ENCODE measurements at places on chromosomes 13 and 19.

- DNase-seq, result no peak
Measured at GRCh38 chr13:40329781-40330485, 336.5 kb downstream of the FOXO1 start.

GRCh38 chr13:59425211-59425741 lies 738.5 kb downstream of the DIAPH3 start:
- no peak for DNase-seq

GRCh38 chr19:46823049-46823448 lies 27.6 kb downstream of the AP2S1 start:
- DNase-seq, result no peak

- DNase-seq, result peak; percentile 77
Measured at GRCh38 chr19:40598121-40598917, 2.9 kb upstream of the LTBP4 start.

- peak; percentile 2 for DNase-seq
Measured at GRCh38 chr13:43316946-43317353, 293.6 kb downstream of the DNAJC15 start.

- DNase-seq, result no peak
Measured at GRCh38 chr19:21947775-21948174, 63.0 kb downstream of the ZNF208 start.

DNA sequence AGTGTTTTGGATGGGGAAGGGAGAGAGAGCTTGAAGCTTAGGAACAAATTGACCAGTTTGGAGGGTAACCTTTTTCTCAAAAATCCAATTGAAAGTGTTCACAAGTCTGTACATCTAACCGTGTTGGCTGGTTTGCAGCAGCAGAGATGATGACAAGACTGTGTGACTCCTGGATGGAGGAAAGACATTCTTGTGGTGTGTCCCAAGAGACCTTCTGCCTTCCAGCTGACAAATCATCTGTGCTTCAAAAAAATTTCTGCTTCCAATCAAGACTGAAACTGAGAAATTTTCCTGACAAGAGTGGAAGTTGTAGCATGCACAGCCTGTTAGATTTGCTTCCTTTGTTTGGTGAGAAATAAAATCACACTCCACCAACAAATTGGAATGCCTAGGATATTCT lies 56.2 kb downstream of the LACC1 start:
- no peak for DNase-seq

DNA sequence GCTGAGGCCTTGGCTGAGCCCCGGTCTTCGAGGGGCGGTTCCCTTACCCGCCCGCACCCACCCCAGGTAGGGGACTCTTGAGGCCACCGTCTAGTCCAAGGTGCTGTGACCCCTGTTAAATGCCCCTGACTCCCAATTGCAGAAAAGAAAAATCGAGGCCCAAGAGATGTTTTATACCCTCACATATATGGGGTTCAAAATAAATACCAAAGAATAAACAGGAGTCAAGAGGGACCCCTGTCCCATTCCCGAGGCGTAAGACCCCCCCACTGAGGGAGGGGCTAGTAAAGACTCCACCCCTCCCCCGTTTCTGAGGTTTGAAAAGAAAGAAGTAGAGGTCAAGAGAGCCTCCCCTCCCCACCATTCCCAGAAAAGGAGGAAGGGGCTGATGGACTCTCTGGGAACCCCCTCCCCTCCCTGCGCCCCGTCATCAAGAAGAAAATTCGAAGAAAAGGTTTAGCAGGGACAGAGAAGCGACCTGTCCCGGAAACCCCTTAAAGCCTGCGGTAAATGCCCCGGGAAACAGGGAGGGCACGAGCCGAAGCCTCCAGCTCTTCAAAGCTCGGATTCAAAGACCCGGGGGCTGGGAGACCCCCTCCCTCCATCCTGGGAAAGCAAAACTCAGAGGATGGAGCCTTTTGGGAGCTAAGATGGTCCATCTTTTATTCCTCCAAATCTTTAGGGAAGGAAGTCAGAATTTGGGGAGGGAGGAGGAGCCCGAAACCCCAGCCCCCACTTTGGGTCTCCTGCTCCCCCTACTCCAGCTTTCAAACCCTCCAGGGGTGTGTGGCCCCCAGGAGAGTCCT lies 755 bp upstream of the RAB3A start:
- no peak for DNase-seq

GRCh38 chr13:80695841-80696240 lies 354.9 kb upstream of the SPRY2 start:
- no peak for DNase-seq

DNA sequence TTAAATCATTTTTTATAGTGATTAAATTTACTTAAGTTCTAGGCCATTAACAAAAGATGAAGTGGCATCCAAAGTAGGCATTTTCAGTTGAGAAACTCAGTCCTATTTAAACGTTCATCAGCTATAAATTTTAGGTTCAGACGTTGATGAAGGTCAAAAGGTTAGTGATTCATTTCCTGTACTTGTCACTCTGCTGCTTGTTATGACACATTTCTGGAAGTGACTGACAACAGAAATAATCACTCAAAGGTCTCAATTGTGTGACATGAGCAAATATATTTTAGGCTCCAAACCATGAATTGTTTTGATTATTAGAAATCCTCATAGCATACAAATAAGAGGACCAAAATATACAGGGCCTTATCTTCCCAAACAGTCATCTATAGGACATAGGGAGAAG lies 10.3 kb upstream of the EDNRB start:
- DNase-seq, result no peak

- DNase-seq, result no peak
Measured at GRCh38 chr13:50757008-50757407, 86.5 kb downstream of the DLEU7 start.

DNA sequence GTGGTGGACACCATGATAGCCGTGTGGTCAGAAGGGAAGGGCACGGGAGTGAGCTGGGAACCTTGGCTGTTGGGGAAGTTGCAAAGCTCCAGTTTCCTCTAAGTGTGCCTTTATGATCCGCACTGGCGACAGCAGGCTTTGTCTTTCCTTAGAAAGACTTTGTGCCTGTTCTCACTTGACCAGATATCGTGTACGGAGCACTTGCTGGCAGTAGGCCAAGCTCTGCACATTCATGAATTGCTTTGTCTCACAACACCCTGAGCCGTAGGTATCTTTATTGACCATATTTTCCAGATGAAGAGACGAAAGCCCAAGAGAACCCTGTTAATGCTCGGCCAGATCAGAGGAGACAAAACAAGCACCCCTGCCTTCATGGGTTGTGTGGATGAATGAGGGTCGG lies 15.1 kb downstream of the CUL4A start:
- no peak for DNase-seq

DNA sequence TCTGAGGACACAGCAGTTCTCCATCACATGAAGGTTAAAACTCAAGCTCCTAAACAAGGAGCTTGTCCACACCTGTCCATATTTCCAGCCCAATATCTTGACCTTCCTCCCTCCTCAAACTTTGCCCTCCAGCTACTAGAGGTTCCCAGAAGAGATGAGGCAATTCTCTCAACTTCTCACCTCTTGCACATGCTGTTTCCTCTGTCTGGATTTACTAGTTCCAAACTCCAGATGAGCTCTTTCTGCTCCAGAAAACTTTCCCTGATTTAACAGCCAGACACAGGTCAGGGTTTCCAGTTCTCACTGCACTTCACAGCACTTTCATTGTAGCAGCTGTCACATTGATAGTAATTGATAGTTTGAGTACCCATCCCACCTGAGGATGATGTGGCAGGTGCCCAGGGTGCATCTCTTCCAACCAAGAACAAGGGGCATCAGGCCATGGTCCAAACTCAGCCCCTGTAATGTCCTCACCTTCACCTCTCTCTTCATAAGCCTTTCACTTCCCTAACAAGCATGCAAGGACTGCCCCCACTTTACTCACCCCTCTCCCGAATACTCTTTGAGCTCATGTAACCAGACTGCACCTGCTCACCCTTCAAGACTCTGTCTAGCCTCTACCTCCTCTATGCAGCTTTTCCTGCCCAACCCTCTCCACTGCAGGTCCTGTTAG lies 3.0 kb upstream of the WDFY2 start:
- DNase-seq, result no peak

GRCh38 chr19:15177269-15178116 lies 23.3 kb downstream of the NOTCH3 start:
- peak; percentile 71 for DNase-seq

DNA sequence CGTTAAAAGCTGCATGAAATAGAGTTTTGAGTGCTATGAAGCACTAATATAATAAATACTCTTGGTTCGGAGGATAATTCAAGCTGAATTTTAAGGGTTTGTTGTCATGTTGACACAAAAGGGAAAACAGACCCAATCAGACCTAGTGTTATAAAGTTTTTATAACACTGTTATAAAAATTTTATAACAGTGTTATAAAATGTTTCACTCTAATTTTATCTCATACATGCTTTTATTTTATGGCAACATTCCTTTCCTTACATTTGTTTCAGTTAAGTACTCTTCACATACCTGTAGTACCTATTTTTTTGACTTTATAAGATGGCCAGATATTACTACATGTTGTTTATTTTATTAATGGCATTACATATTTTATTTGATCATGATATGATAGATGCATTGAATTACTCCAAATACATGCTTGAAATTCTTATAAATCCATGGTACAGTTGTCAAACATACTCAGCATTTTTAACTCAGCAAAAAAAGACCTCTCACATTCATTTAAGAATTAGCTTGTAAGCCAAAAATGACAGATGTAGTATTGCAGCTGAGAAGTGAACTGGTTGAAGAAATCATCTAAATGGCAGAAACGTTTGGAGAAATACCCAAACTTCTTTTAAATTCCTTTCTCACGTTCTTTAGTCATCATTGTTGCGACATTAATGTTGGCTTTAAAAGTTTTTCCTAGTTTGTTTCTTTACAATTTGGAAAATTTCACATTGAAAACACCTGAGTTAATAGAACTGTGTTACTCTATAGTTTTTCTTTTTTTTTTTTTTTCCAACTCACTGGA lies 104.5 kb downstream of the PIBF1 start:
- no peak for DNase-seq

DNA sequence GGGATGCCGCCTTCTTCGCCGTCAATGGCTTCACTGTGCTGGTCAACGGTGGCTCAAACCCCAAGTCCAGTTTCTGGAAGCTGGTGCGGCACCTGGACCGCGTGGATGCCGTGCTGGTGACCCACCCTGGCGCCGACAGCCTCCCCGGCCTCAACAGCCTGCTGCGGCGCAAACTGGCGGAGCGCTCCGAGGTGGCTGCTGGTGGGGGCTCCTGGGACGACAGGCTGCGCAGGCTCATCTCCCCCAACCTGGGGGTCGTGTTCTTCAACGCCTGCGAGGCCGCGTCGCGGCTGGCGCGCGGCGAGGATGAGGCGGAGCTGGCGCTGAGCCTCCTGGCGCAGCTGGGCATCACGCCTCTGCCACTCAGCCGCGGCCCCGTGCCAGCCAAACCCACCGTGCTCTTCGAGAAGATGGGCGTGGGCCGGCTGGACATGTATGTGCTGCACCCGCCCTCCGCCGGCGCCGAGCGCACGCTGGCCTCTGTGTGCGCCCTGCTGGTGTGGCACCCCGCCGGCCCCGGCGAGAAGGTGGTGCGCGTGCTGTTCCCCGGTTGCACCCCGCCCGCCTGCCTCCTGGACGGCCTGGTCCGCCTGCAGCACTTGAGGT lies 7.0 kb downstream of the MAP1S start:
- no peak for DNase-seq

DNA sequence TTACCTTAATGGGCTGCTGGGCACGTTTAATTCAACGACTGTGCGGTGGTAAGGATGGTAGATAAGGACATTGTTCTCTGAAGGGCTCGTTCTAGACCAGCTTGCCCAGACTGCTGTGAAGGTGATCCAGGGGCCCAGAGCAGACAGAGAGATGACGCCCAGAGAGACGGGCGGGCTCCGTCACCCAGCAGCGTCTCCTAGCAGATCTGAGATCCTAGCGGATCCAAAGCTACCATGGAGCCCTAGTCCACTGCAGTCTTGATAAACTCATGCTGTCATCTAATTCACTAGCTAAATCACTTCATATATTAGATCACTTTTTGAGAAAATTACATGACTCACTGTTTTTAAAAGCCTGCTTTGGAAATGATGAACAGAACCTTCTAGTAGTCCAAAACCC lies 21.5 kb downstream of the COL4A2 start:
- DNase-seq, result no peak

DNA sequence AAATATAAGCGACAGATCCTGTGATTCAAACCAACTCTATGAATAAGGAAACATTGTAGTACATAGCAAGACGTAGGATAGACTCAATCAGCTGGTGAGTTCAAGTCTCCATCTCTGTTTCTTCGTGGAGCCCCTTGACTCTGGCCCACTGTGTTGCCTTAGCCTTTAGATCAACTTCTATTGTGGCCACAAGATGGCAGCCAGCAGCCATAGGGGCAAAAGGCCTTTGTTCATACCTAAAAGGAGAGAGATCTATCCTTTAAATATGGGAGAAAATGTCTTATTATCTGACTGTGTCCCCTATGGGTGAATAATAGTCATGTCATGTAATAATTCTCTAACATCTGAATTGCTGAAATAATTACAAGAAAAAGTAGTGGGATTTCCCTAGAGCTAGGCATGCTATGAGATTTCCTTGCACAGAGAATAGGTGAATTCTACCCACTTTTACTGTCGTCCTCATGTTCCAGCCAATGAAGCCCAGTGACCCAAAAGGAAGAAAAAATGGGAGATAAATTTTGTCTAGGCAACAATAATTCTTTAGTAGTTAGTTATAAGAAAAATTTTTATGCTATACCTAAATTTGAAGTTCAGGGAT lies 129.4 kb downstream of the PCDH20 start:
- DNase-seq, result peak; percentile 38

DNA sequence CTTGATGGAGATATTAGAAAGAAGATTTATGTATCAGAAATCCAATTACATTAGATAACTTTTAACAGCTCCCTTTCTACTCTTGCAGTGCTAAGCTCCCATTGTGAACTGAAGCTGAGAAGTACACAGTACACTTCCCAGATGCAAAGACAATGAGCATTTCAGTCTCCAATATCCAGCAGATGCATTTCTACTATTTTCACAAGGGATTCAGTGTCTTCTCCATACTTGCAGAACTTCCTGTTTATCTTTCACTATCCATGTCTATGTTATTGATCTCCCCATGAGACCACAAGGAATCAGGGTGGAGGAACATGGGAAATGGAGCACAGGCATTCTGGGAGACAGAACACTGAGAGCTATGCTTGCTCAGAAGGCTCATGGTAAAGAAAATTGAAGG lies 207.5 kb downstream of the ENOX1 start:
- no peak for DNase-seq

DNA sequence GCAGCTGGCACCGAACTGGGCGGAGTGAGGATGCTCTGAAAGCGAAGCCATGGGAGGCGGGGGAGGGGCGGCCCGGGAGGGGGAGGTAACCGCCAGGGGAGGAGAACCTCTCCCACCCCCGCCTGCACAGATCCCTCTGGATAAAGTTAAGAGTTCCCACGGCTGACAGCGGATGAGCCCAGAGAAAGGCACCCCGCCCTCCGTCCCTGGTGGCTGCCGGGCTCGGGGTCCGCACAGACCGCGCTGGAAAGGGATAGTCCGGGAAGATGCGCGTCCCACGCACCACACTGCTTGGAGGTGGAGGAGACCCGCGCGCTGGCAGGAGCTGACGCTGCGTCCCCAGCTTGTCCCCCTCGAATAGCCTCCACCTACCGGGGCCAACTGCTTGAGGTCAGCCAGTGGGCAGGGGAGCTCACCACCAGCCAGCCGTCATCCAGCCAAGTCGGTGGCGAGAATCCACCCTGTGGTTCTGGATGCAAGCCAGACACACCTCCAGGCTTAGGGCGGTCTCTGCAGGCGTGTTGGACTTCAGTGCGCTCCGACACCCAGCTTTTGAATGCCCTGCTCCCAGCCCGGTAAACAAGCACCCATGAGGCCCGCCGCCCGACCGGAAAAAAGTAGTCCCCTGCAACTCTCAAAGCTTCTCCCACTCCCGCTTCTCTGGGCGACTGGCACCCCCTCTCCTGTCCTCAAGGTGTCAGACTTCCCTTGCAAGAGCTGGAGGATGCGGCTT lies at the start of gene TRPC4:
TRPC4 (minus strand) TSS at position 17 of the 733 bp plus-strand sequence. CDS start 86,439 bp downstream, outside the sequence.
- DNase-seq, result no peak

- no peak for DNase-seq
Measured at GRCh38 chr13:79658333-79658975, 177.5 kb downstream of the NDFIP2 start.
